ENCODE measurements at places on chromosomes 1 and 21.

GRCh38 chr1:185267301-185267700, 49.7 kb downstream of the IVNS1ABP start:
- DNase-seq: no peak

DNA sequence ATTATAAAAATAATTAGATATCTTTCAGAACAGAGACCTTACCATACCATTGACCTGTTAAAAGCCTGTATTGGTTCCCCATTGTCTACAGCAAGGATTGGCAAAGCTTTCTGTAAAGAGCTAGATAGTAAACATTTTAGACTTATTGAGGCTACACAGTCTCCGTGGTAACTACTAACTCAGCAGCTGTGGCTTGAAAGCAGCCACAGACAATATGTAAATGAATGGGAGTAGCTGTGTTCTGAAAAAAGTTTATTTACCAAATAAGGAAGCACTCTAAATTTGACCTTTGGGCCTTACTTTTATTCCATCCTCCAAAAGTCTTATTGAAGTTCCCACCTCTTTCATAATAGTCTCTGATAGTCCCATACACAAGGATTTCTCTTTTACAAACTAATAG, 39.7 kb downstream of the NUP210L start:
- no peak for DNase-seq

DNA sequence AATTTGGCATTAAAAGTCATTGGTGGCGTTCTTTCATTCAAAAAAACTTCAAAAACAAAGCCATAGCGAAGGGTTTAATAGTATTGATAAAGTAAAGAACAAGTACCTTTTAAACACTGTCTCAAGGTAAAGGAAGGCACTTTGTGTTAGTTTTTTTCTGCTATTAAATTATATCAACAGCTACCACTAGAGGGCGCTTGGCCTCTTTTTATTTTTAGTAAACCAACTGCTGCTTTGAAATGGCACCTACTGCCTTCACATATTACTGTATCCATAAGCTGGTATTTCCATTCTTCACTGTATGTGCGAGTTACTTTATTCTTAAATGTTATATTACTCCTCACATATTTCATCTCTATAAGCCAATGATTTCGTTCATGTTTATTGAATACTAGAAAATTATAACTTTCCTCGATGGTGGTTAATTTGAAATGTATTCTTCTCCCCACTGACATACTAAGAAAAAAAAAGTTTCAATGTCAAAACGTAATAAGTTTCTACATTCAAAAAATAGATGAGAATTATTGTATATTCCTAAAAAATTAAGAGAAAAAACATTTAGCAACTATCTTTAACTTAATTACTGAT, 125.7 kb upstream of the CXADR start:
- no peak for DNase-seq

DNA sequence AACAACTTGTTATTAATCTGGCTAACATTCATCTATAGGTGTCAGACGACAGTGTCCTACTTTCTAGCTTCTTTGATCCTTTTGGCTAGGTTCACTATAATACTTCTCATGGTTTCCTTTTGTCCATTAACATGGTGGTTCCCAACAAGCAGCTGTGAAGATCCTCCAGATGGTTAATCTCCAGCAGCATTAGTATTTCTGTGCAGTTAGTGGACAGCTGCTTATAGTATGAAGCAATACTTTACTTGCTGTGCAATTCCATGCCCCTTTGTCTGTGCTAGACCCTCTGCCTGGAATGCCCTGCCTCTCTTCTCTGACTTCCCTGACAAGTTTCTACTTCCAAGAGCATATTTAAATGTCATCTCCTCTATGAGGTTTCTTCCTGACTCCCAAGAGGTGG, 41.7 kb upstream of the ARHGAP29 start:
- DNase-seq: no peak

DNA sequence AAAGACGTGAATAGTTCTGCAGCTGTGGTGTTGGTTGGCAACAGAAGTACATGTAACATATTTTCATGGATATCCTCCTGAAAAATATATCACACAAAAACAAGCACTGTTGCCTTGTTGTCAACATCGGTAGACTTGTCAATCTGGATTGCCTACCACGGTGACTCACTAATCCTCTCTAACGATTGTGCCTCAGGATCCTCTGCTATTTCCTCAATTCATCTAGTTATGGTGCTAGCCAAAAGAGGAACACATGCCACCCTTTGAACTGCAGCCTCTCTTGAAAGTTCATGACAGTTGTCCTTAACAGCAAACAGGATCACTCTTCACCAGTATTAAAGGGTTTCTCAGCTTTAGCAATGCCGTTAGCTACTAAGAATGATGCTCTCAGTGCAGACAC, 25.7 kb downstream of the RASAL2 start:
- DNase-seq: no peak

DNA sequence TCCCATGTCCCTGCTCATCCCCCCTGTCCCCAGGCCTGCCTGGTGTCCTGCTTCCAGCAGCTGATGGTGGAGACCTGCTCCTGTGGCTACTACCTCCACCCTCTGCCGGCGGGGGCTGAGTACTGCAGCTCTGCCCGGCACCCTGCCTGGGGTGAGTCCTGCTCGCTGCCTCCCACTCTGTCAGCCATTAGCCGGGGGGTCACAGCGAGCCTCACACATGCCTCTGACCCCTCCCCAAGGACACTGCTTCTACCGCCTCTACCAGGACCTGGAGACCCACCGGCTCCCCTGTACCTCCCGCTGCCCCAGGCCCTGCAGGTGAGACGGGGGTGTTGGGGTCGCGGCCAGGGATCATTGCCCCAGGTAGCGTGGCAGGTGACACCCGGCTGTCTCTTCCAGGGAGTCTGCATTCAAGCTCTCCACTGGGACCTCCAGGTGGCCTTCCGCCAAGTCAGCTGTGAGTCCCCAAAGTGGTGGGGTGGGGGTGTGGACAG, 10.0 kb downstream of the SCNN1D start:
- DNase-seq: peak; percentile 52

- no peak for DNase-seq
These were observed 114.3 kb upstream of the RUNX1 start for GRCh38 chr21:35163411-35163810.

GRCh38 chr1:78005755-78006154, 1.0 kb downstream of the DNAJB4 start:
- DNase-seq: no peak

GRCh38 chr1:218297867-218298266, 12.8 kb downstream of the RRP15 start:
- DNase-seq: no peak

GRCh38 chr21:31576428-31576827, 83.1 kb upstream of the SOD1 start:
- peak; percentile 10 for DNase-seq
